ENCODE measurements at places on chromosomes 11 and 22. TPM values are rescaled to one million over a fixed set of nuclear protein-coding genes. Genes with fewer than 3 reads are reported as not detected.

Gene MOV10L1
- total RNA-seq: not detected

Gene CCDC157
- total RNA-seq: 2.9 TPM

Gene OR4D5
- not detected for total RNA-seq

Gene SMC1B
- total RNA-seq: 0.93 TPM

Measured in activated naive CD4-positive, alpha-beta T cell treated with anti-CD3 and anti-CD28 coated beads, Interleukin-2, amount 50 U/mL, for 72 hours (primary cell).